ENCODE measurements at places on chromosomes 1 and 21. TPM values are rescaled to one million over a fixed set of nuclear protein-coding genes. Genes with fewer than 3 reads are reported as not detected.

DNA sequence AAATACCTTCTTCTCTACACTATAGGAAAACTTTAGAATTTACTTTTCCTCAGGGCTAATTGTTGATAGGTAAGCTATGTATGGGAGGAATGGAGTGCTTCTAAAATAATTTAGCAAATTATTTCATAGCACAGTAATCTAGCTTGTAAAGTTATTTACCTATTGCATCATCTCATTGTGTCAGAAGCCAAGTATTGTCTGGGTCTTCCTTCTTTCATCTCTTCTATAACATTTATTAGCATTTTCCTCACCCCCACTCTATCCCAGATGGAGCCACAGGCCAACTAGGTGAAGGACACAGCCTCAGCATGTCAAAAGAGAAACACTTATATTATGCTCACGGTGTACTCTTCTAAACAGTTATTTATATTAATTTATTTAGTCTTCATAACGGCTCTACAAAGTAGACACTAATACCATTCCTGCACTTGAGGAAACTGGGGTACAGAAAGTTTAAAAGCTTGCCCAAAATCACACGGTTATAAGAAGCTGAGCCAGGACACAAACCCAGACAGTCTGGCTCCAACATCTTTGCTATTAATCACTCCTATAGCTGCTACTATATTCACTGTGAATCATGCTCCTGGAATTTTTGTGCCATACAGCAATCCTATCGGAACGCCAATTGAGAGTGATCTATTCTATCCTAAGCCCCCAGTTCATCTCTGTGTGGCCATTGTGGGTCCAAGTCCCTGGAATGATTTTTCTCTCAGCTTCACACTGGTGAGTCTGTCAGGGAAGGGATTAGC, 43.1 kb downstream of the OR10J5 start:
- DNase-seq = peak; percentile 65
- H3K4me3 ChIP-seq = no peak overlapping the region
- no peak overlapping the region for H3K27ac ChIP-seq
- H3K36me3 ChIP-seq = no peaks in the 10 kb centered on the region
- no peaks in the 10 kb centered on the region for H3K27me3 ChIP-seq
- no peaks in the 10 kb centered on the region for H3K4me1 ChIP-seq

GRCh38 chr1:182113879-182114626, 52.5 kb upstream of the ZNF648 start:
- DNase-seq = no peak
- no peak overlapping the region for H3K27ac ChIP-seq
- H3K4me3 ChIP-seq = no peak overlapping the region
- H3K4me1 ChIP-seq = no peaks in the 10 kb centered on the region
- H3K36me3 ChIP-seq = no peaks in the 10 kb centered on the region
- no peaks in the 10 kb centered on the region for H3K27me3 ChIP-seq

GRCh38 chr1:27429029-27429425, 36.6 kb downstream of the GPR3 start:
- no peak overlapping the region for H3K4me3 ChIP-seq
- DNase-seq = no peak
- peaks cover 53% of the 10 kb centered on the region for H3K4me1 ChIP-seq

GRCh38 chr1:172898866-172899265, 151.9 kb downstream of the TNFSF18 start:
- no peaks in the 10 kb centered on the region for H3K27me3 ChIP-seq
- H3K36me3 ChIP-seq = no peaks in the 10 kb centered on the region
- H3K27ac ChIP-seq = no peak overlapping the region
- no peak overlapping the region for H3K4me3 ChIP-seq
- H3K4me1 ChIP-seq = no peaks in the 10 kb centered on the region
- peak; percentile 63 for DNase-seq

The IVL gene
- total RNA-seq = not detected

The LRRC8C gene
- total RNA-seq = 3.4 TPM

DNA sequence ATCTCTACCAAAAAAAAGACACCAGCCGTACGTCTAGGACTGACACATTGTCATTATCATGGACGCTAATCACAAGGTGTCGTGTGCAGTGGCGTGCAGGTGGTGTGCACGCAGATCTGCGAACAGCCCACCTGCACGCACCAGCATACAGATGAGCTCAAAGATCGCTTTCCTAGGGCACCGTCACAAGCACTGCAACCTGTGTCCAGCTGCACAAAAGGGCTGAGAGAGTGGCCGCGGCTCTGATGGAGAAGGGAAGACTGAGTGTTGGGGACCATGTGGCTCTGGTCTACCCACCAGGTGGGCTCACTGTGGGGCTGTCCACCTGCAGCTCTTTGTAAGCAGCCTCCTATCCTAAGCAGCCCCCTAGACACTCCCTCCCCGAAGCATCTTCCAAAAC, 50.9 kb downstream of the S100B start:
- H3K27ac ChIP-seq = no peak overlapping the region
- peaks cover under 1% of the 10 kb centered on the region for H3K4me1 ChIP-seq
- no peak for DNase-seq
- H3K27me3 ChIP-seq = no peaks in the 10 kb centered on the region
- peaks cover 60% of the 10 kb centered on the region for H3K36me3 ChIP-seq

DNA sequence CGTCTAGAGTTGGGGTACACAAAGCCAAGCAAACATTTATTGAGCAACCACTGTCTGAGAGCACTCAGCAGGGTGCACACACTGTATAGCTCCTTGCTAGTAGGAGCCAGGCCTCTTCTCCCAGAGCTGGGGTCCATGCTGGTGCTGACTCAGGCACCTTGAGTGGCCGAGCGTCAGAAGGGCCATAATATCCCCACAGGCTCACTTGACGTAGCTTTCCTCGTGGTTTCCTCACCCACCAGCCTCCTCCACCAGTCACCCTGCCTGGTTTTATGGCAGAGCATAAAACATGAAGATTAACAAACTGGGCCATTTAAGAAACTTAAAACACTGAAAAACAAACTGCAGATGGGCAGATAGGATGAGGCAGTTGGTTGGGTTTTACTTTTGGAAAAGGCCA, 361.5 kb downstream of the HHAT start:
- no peak overlapping the region for H3K4me3 ChIP-seq
- no peaks in the 10 kb centered on the region for H3K27me3 ChIP-seq
- no peaks in the 10 kb centered on the region for H3K4me1 ChIP-seq
- no peak overlapping the region for H3K27ac ChIP-seq
- H3K36me3 ChIP-seq = no peaks in the 10 kb centered on the region
- DNase-seq = no peak

DNA sequence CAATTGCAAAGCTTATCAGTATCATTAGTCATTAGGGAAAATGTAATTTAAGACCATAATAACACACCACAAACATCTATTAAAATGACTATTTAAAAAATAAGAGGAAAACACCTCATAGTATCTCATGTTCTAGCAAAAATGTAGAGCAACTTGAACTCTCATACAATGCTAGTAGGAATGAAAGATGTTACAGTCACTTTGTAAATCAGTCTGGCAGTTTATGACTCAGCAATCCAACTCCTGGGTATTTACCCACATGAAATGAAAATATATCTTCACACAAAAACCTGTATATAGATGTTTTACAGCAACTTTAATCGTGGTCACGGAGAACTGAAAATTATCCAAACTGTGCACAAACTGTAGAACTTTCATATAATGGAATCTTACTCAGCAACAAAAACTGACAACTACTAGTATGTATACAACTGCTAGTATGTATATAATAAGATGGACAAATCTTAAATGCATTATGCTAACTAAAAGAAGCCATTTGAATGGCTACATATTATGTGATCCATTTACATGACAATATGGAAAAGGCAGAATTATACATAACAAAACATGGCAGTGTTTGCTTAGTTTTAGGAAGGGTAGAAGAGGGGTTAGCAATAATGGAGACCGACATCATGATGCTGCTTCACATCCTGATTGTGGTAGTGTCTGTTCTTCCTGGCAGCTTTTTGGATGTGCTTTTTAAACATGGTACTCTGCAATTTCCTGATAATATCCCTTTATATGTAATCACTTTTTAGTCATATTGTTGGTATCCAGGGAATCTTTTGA, 267.0 kb downstream of the KCTD3 start:
- no peak for DNase-seq
- H3K27me3 ChIP-seq = no peaks in the 10 kb centered on the region
- H3K4me1 ChIP-seq = no peaks in the 10 kb centered on the region
- no peak overlapping the region for H3K4me3 ChIP-seq
- H3K36me3 ChIP-seq = no peaks in the 10 kb centered on the region

- peaks cover 5% of the 10 kb centered on the region for H3K36me3 ChIP-seq
- peak; percentile 19 for DNase-seq
- H3K4me3 ChIP-seq = no peak overlapping the region
- no peak overlapping the region for H3K27ac ChIP-seq
Observed at GRCh38 chr1:117466761-117467160, 99.5 kb downstream of the MAN1A2 start.

DNA sequence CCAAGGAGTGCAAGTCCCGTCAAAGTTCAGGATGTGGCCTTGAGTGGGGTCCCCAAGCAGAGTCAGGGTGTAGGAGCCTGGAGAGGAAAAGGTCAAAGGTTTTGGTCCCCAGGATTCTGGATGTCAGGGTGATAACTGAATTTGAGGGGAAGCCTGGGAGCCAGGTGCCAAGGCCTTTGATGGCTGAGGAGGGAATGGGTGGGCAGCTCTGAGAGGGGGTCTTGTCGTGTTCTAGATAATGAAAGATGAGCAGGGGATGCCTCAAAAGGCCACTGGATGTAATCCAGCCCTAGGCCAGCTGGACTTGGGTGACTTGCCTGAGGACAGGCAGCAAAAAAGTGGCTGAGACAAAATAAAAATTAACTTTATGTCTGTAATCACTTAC, 27.5 kb upstream of the KCNA2 start:
- DNase-seq = no peak
- no peaks in the 10 kb centered on the region for H3K4me1 ChIP-seq
- peaks cover 1% of the 10 kb centered on the region for H3K27me3 ChIP-seq

GRCh38 chr1:225817611-225818061, 7.7 kb downstream of the EPHX1 start:
- no peaks in the 10 kb centered on the region for H3K36me3 ChIP-seq
- no peak overlapping the region for H3K27ac ChIP-seq
- peaks cover 4% of the 10 kb centered on the region for H3K4me1 ChIP-seq
- no peaks in the 10 kb centered on the region for H3K27me3 ChIP-seq
- no peak overlapping the region for H3K4me3 ChIP-seq

- H3K36me3 ChIP-seq = no peaks in the 10 kb centered on the region
- no peak overlapping the region for H3K4me3 ChIP-seq
- H3K4me1 ChIP-seq = no peaks in the 10 kb centered on the region
Observed at GRCh38 chr1:4085546-4085945, 185.5 kb upstream of the C1orf174 start.

The KLHDC8A gene
- 0.18 TPM for total RNA-seq

GRCh38 chr21:16421007-16421406, 691.2 kb downstream of the USP25 start:
- no peak overlapping the region for H3K4me3 ChIP-seq
- peaks cover 14% of the 10 kb centered on the region for H3K4me1 ChIP-seq
- DNase-seq = no peak
- no peaks in the 10 kb centered on the region for H3K27me3 ChIP-seq
- no peaks in the 10 kb centered on the region for H3K36me3 ChIP-seq
- no peak overlapping the region for H3K27ac ChIP-seq

DNA sequence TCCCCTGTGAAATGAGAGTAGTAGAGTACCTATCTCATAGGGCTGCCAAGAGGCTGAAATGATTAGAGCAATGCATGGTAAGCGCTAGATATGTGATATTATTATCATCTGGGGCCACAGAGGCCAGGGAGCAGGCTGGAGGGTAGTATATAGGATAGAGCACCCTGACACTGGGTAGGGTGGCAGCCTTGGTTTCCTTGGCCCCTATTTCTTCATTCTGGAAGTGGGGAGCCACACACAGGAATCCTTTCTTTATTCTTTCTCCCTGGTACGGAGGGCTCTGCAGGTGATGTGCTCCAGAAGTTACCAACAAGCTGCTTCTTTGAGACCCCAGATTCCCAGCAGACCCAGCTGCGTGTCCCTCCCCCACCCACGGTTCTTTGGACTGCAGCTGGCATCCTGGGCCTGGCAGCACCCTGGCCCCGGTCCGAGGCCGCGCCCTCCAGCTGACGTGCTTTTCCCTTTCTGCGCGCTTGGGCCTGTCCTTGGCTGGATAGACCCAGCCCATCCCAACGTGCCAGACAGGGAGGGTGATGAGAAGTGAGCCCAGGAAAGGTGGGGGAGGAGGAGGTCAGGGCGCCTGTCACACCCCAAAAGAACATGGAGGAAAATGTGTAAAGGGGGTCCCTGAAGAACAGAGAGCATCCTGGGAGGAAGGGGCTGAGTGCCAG, 18.2 kb downstream of the INAVA start:
- no peak overlapping the region for H3K4me3 ChIP-seq
- no peaks in the 10 kb centered on the region for H3K27me3 ChIP-seq
- H3K27ac ChIP-seq = no peak overlapping the region
- H3K36me3 ChIP-seq = no peaks in the 10 kb centered on the region
- DNase-seq = no peak

The FASLG gene
- not detected for total RNA-seq

GRCh38 chr1:27560268-27561123, 43.4 kb downstream of the AHDC1 start:
- H3K36me3 ChIP-seq = no peaks in the 10 kb centered on the region
- no peak overlapping the region for H3K4me3 ChIP-seq
- H3K27me3 ChIP-seq = no peaks in the 10 kb centered on the region
- DNase-seq = no peak
- H3K4me1 ChIP-seq = peaks cover 66% of the 10 kb centered on the region
- peak overlapping the region; percentile 88 for H3K27ac ChIP-seq

The LRRN2 gene
- 5.0 TPM for total RNA-seq

DNA sequence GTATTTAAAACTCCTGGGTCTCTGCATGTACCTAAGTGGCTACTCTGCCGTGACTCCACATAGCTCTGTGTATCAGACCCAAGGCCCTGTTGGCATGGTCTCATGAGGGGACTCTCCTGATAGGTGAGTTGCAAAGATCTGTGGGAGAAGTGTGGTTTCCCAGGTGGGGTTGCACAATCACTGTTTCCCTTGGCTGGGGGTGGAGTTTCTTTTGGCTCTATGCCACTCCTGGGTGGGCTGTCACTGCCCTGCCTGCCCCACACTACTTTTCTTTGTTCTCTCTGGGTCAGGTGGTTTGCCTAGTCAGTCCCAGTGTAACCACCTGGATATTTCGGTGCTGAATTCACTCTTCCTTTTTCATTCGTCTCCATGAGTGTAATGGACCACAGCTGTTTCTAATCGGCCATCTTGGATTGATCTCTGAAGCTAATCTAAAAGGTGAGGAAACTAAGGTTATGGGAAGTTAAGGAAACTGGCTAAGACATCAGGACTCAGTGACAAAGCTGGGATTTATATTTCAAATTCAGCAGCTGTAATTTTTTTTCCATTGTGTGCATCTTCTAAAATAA, 97.1 kb upstream of the CACYBP start:
- H3K4me3 ChIP-seq = no peak overlapping the region
- no peak for DNase-seq
- H3K27me3 ChIP-seq = no peaks in the 10 kb centered on the region
- H3K27ac ChIP-seq = no peak overlapping the region
- no peaks in the 10 kb centered on the region for H3K36me3 ChIP-seq

GRCh38 chr1:219058891-219059820, 114.5 kb upstream of the LYPLAL1 start:
- H3K4me1 ChIP-seq = no peaks in the 10 kb centered on the region
- no peaks in the 10 kb centered on the region for H3K27me3 ChIP-seq
- no peak for DNase-seq
- no peak overlapping the region for H3K27ac ChIP-seq

- no peak overlapping the region for H3K4me3 ChIP-seq
- peaks cover 2% of the 10 kb centered on the region for H3K4me1 ChIP-seq
- H3K27me3 ChIP-seq = no peaks in the 10 kb centered on the region
- H3K27ac ChIP-seq = no peak overlapping the region
Observed at GRCh38 chr1:3265835-3266805, 188.3 kb upstream of the ARHGEF16 start.

GRCh38 chr1:24828183-24828886, 83.1 kb downstream of the CLIC4 start:
- H3K36me3 ChIP-seq = peaks cover 6% of the 10 kb centered on the region
- DNase-seq = no peak
- H3K27ac ChIP-seq = peak overlapping the region; percentile 73
- H3K4me1 ChIP-seq = peaks cover 49% of the 10 kb centered on the region
- H3K4me3 ChIP-seq = no peak overlapping the region

Data from cardiac muscle cell (in vitro differentiated cells and primary cell).